Erythroblast (primary cell): ENCODE measurements at places on chromosomes 12 and 14.
A peak's percentile ranks its signal among the peaks of the same experiment; 100 is the strongest.

DNA sequence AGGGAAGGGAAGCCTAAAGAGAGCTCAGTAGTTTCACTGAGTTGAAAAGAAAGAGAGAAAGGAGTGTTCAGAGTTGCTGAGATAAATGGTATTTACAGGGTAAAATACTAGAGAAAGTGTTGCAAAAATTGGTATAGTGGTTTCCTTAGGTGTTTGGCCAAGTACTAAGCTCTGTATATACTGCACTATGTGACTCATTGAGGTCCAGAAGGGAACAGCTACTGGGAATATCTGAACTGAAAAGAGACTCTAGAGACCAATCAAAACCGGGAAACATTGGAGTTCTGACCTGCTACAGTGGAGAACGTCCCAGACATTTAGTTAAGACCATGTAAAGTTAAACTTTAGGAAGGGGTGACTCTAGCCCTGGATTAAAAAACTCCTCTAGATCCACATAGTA is 42.7 kb upstream of the ALX1 start:
- no peak for DNase-seq

- no peak for DNase-seq
Observed at GRCh38 chr14:72881543-72881942, 12.4 kb downstream of the DPF3 start.

- DNase-seq = no peak
Observed at GRCh38 chr12:39638178-39638577, 18.6 kb upstream of the ABCD2 start.

GRCh38 chr14:30966415-30967363 is 58.8 kb upstream of the AP4S1 start:
- no peak for DNase-seq

DNA sequence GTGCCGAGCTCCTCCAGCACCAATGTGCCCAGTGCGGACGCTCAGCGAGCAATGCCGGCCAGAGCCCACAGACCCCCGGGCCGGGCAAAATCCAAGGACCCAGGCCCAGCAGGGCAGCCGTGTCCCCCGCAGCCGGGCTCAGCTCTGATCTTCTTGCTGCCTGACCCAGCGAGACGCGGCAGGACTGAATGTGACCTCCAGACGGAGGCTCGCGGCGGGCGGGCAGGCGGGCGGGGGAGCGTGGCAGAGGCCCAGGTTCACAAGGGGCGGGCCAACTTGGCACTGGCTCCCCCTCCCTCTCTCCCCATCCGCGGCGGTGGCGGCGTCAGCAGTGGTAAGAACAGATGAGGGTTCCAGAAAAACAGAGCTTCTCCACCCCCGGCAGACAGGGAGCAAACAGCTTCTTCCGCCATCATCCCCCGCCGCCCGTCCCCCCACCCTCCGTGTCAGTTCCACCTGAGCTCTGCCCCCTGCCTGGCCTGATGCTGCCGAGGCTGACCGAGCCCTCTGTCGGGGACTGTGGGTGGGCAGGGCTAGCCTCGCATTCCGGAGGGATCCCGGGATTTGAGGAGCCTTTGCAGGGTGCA is 94.3 kb downstream of the RFLNA start:
- DNase-seq = peak; percentile 53

DNA sequence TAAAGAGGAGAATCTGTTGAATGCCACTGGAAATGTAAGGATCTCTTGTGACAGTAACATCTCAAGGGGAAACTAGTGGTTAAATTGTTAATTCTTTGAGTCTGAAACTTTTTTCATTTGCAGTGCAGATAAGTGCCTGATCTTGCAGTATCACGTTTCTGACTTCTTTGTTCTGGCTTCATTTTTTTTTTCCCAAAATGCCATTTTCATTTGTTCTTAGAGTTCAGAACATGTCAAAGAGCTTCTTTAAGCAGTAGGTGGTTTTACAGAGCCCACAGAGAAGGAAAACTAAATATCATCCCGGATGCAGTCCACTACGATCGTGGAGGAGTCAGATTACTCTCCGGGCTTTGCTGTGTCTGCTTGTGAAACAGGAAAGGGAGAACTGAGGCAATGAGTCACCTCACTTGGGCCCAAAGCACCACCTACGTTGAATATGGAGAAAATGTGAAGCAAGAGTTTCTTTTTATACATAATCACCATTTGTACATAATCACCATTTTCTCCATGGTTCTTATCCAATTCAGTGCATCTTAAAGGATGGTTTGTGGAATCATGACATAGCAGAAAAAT is 43.9 kb downstream of the HMGA2 start:
- DNase-seq = no peak

- no peak for DNase-seq
Observed at GRCh38 chr12:94245631-94246383, 97.4 kb downstream of the PLXNC1 start.

DNA sequence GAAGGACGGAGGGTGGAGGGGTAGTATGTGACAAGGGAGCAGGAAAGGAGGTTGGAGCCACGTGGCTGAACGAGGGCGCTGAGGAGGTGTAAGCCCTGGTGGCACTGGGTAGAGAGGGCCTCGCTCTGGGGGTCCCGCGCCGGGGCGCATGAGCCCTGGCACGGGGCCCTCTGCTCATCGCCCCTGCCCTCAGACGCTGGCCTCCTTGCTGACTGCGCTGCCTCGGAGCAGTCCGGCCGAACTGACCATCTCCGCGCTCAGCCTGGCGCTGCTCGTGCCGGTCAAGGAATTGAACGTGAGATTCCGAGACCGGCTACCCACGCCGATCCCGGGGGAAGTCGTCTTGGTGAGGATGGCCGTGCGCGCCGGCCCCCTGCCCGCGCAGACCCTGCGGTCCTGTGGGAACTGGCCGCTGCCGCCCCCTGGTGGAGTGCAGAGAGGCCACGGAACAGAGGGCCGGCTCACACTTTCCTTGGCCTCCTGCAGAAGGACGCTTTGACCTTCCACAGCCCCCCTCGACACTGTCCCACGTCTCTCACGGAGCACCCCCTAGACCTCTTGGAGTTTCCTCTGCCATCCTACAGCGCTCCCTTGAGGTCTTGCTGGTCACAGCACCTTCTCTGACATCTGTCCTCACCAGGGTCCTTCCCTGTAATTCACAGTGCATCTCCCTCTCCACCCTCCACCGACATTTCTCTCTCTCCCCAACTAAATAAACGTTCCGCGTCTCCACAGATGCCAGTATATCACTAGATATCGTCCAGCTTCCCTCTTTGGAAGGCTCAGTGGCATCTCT is 10.5 kb downstream of the ARHGEF25 start:
- peak; percentile 73 for DNase-seq

DNA sequence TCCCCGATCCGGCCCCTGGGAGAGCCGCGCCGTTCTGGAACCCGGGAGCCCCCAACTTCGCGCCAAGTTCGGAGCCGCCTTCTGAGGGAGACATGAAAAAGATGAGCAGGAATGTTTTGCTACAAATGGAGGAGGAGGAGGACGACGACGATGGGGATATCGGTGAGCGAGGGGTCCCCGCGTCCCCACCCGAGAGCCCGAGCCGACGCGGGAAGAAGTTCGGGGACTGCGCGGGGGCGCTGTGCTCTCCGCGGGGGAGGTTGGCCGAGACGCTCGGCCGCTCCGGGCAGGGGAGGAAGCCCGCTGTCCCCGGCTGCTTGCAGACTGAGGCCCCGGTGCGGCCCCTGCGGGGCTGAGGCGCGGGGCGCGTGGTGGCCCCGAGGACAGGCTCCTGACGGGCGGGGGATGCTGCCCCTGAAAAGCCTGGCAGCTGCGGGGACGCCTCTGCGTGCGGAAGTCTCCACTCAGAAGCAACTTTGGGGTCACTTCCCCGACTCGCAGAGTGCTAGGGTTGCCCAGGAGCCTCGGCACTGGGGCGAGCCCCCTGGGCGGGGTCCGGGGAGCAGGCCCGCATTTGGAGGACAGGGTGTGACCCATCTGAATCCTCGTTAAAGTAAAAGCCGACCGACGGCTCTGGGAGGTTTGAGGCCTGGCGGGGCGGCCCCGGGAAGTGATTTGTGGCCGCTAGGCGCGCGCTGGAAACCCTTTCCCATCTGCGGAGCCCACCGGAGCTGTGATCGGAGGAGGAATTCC is 511 bp downstream of the ANO6 start:
- peak; percentile 64 for DNase-seq

DNA sequence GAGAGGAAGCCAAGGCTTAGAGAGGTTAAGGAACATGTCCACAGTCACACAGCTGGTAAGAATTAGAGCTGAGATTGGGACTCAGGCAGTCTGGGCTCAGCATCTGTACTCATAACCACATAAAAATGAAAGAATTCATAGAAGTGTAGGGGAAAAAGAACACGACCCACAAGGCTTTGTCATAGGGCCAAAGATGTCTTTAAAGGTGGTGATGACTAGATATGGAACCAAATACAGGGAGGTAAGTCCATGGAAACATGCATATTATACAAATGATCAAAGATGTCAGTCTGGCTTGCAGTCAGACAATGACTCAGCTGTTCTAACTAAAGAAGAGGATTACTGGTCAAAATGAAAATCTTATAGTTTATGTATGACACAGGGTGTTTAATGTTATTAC is 7.2 kb upstream of the SSPN start:
- DNase-seq = no peak

DNA sequence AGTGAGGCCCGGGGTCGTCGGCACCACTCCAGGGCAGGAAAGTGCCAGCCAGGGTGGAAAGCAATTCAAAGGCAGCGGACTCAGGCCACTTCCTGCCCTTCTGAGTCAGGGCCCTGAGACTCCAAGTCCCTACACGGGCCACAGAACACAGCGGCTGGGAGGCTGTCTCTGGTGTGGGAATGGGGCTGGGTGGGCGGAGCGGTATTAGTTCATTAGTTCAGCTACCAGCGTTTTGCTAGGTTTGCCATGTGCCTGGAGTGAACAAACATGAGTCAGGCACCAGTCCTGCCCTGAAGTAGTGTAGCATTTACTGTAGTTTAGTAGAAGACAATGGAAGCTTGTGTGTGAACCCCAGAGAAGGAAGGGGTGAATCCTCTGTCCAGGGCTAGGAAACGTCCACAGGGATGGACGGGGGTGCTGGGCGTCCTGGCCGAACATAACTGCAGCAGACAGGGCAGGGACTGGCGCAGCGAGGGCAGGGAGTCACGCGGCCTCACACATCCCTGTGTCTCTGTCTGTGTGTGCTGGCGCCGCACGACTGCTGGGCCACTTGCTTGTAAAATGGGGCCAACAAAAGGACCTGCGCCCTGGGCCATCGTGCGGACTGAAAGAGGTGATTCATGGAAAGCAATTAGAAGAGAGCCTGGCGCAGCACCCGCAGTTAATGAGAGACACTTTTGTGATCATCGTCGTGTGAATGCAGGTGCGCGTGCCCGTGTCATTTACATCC is 186.4 kb upstream of the PRMT8 start:
- DNase-seq = no peak

DNA sequence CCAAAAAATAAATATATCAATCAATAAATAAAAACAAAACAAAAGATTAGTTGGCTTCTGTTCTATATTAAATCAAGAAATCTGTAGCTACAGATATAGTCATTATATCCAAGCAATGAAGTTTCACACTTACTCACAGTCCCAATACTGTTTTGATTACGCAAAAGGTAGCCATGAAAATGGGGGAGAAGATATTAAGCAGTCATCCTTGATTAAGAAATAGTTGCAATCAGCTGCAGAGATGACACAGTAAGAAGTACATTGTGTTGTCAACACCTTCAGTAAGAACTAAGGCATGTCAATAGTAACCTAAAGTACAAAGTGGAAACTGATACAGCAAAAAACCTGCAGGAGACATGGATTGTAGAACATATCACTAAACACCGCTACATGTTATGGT is 11.0 kb upstream of the RHOJ start:
- DNase-seq = no peak

- DNase-seq = no peak
Observed at GRCh38 chr12:122195405-122195804, 8.1 kb upstream of the B3GNT4 start.

- no peak for DNase-seq
Observed at GRCh38 chr14:102926104-102926503, 3.6 kb downstream of the AMN start.

GRCh38 chr12:67161322-67161918 is 107.7 kb upstream of the CAND1 start:
- DNase-seq = peak; percentile 59

DNA sequence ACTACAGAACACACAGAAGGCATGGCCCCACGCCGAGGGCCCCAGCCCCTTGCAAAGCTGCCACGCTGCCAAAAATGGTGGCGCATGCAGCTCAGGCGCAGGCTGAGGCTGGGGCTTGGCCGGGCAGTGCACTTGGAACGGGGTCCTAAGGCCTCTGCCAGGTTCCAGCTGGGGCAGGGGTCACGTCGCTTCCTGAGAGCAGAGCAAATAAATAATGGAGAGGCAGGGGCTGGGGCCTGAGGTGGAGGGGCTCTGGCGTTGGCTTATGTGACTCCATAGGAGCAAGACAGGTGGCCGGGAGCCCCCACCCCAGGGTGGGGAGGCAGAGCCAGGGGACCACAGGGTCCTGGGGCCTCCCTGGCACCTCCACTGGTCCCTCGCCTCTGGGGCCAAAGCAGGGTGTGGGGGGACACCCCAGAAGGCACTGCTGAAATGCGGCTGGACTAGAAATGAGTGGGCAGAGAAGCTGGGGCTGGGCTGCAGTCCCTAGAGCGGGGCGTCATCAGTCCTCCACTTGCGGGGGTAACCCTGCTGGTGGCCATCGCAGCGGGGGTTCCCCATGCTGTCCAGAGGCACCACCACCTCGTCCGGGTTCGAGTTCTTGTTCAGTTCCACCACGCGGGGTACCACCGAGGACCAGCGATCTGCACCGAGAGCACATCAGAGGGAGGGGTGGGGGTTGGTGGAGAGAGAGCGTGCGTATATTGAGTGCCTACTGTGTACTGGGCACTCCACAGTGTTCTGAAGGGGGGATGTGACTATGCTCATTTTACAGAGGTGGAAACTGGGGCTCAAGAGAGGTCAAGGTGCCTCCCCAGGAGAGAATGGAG is 49.8 kb downstream of the TRPV4 start:
- DNase-seq = no peak

- no peak for DNase-seq
Observed at GRCh38 chr12:105051981-105052380, 32.3 kb downstream of the ALDH1L2 start.

DNA sequence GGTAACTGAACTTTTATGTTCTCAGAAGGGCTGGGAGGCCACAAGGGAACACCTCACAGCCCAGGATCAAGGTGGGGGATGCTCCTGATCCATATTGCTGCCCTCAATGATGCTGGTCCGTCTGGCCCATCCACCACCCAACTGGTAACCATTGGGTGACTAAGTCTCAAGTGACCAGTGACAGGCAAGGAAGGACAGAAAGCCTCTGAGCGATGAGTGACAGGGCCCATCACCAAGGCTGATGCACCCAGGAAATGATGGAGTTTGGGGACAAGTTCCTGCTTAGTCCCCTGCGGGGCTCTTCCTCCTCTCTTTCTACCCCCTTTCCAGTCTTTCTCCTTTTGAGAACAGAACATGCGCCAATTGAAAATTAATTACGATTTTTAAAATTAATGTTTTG is 2.6 kb upstream of the MMP19 start:
- DNase-seq = no peak
